ENCODE measurements at places on chromosomes 5 and 9.

GRCh38 chr5:2525351-2525750 is 226.1 kb downstream of the IRX2 start:
- DNase-seq = no peak

- no peak for DNase-seq
Measured at GRCh38 chr5:143436871-143437270, 33.4 kb upstream of the NR3C1 start.

DNA sequence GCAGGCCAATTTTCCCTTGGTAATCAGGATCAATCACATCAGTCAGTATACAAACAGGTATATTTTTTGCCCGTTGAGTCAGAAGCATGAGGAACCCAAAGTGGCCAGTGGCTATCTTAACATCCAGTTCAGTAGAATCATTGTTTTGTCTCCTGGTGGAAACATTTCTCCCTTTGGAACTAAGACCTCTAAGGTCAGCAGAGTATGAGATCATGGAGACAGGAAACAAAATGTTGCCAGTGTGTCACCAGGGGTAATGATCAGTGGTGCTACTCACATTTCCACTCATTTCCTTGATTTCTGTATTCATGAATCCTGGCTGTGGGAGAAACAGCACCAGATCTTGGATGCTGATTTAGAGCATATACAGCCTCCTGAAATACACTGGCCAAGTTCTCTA is 553.0 kb downstream of the CSNK1G3 start:
- no peak for DNase-seq

DNA sequence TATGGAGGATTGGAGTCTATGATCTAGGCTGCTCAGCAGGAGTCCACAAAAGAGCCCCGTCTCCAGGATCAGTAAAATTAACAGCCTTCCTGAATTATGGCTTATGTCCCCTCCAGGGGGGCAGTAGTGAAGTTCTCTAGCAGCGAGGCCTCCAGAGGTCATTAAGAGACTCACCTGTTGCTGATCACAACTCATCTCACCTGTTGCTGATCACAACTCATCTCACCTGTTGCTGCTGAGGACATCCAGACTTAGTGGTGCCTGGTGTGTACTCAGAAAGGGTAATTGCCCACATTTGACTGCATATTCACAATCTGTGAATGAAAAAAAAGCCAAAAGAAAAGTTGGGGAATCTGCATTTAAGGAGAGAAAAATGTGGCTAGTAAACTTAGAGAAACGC is 129.5 kb downstream of the SMARCA2 start:
- DNase-seq = no peak

DNA sequence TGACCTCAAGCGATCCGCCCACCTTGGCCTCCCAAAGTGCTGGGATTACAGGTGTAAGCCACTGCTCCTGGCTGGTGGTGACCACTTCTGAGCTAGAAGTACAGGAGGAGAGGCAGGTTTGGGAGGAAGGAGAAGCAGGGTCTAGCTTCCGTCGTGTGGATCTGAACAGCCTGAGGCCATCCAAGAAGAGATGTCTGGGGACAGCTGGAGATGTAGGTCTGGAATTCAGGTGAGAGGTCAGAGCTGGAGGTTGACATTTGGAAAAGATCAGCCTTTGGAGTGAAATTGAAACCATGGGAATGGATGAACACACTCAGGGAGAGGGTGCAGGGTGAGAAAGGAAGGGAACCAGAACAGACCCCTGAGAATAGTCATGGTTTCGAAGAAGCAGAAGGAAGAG is 33.2 kb upstream of the GGTA1 start:
- no peak for DNase-seq
